ENCODE measurements at places on chromosomes 3 and 15.

- DNase-seq, result no peak
Observed at GRCh38 chr3:73188707-73189106, 127.2 kb downstream of the EBLN2 start.

DNA sequence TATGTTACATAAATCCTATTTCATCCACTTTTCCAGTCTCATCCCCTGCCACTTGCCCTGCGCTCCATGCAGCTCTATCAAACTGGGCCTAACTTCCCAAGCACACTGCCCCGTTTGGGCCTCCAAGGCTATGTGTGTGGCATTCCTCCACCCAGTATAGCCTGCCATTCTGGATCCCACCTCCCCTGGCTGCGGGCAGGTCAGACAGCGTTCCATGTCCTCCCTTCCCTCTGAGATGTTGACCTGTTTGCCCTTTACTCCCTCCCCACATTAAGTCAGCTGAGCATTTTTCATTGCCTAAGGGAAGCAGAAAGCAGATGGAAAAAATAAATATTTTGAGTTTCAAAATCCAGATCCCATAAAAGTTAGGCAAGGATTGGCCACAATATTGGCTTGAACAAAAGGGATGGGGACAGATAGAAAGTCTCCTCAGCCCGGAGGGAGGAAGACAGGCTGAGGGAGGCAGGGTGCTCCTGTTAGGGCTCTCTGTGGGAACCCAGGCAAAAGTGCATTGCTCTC is 73.3 kb downstream of the CYP19A1 start:
- no peak for DNase-seq

- no peak for DNase-seq
Observed at GRCh38 chr3:150371741-150372254, 36.3 kb upstream of the TSC22D2 start.

DNA sequence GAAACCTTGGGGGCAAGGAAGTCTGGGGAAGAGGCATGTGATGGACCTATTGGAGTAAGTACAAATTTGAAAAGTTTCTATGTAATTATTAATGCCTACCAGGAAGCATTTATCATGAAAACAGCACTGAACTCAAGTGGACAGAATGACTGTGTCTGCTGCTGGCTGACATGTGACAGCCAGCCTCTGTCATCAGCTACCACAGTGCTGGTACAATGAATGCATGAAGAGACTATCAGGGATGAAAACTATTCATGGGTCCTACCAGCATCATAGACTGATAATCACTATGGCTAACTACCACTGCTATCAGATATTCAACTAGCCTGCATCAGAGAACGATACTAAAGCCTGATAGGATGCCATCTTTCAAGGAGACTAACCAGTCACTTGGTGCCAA is 193.5 kb downstream of the RAP2B start:
- no peak for DNase-seq

DNA sequence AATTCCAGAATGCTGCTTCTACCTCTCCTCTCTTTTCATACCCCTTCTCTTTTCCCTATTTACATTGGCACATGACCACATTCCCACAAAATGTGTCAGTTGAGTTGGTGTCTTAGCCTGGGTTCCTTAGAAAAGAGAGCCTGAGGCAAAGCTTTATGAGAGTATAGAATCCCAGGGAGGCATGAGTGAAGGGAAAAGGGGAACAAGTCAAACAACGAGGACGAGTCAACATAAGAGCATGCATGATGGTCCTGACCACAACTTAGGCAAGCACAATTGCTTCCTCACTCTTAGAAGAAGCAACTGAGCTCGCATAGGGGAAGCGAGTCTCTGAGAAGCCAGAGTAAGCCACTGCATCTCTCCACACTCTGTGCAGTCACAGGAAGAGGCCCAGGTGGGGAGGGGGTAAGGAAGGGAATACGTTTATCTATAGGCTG is 15.4 kb upstream of the ZNF774 start:
- DNase-seq, result no peak

DNA sequence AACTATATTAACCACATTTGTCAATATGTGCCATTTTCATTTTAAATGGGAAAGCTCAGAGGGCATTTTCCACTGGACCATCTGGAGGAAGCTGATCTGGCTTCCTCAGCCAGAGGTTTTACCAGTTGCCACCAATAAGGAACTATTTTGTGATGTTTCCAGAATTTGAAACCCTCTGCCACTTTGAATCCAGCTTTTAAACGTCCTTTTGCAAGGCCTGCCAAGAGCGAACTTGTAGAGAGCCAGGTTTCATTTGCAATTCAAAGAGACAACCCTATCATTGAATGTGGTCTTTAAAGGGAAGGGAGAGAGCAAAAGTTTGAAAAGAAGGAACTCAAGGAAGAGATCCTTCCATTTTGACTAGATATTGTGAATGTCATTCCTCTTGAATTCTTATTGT is 123.3 kb upstream of the CHL1 start:
- DNase-seq, result no peak

- no peak for DNase-seq
Observed at GRCh38 chr3:31823184-31823583, 157.9 kb downstream of the OSBPL10 start.
